ENCODE measurements at places on chromosomes 11 and 22.

GRCh38 chr11:22304337-22304961 lies 33.7 kb upstream of the SLC17A6 start:
- no peak for DNase-seq

DNA sequence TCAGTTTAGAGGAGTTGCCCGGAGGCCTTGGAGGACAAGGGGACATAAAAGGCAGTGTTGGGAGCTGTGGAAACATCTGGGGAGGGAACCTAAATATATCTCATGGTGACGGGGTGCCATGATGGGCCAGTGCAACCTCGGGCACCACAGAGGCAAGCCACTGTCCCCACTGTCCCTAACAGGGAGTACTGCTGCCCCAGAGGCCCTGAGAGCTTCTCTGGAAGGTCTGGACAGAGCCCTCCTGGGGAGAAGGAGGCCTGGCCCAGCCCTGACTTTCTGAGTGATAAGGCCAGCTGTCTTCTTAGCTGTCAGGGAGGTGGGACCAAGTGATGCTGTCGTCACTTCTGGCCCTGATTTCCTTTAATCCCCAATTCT lies 5.5 kb upstream of the P2RY6 start:
- no peak for DNase-seq

GRCh38 chr22:45507798-45508197 lies 5.1 kb downstream of the FBLN1 start:
- DNase-seq, result no peak

DNA sequence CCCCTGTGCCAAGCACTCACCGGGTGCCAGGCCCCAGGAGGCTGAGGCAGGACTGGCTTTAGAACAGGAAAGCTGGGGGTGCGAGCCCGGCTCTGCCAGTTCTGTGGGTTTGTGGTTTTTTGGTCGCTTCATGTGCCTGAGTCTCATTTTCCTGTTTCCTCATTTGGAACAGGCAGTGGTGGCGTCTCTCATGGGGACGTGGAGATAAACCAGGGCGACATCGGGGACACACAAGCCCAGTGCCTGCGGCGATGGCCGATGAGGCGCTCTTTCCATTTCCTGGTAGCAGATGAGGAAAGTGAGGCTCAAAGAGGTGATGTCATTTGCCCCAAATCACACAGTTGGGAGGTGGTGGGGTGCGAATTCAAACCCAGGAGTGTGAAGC lies 20.8 kb upstream of the CHKA start:
- DNase-seq, result peak; percentile 83

GRCh38 chr11:43835104-43835503 lies 45.5 kb upstream of the ALKBH3 start:
- no peak for DNase-seq

GRCh38 chr11:22031791-22032190 lies 161.1 kb upstream of the ANO5 start:
- no peak for DNase-seq

- no peak for DNase-seq
Measured at GRCh38 chr22:49134076-49134475, 693.6 kb downstream of the BRD1 start.

DNA sequence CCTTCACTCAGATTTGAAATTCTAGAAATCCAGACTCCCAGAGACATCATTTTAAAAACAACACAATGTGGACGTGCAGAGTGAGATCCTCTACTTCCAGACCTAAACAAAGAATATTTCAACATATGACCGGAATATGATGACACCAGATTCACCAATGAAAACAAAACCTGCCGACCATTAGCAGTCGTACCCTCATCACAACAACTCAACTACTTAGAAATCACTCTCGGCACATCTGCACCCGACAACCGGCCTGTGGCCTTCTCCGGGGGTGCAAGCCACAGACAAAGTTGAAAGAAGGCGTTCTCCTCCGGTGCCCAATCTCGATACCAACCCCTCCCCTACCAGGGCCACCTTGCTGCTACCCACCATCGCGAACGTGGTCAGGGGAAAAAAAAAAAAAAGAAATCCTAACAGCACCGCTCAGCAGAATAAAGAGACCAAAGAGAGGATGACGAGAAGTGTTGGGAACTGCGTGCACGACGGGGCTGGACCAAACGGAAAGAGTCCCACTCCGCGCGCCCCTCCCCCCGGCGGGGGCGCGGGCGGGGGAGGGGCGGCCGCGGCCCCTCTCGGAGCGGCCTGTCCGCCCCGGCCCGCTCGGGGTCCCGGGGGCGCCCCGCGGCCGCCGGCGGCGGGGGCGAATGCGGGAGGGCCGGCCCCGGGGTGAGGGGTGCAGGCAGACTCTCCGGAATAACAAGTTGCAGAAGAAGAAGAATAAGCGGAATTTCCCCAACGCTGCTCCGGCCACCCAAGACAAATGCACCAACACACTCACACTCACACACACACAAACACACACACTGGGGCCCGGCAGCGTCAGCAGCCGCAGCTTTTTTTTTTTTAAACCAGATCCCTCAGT lies 1.7 kb downstream of the PHF21A start:
- peak; percentile 75 for DNase-seq

DNA sequence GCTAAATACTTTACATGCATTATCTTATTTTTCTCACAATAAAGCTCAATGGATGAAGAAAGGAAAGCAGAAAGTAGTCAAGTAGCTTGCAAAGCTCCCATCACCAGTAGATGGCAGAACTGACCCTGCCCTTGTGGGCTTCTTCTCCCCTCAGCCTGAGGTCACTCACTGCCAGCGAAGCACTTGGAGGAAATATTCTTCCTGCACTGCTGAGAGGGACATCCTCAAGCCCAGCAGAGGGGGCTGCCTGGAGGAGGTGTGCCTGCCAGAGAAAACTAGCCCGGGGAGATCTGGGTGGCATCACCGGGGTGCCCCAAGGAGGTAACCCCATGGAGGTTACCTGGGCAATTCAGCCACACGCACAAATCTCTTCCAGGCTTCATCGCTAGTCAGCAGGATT lies 6.6 kb downstream of the APOL4 start:
- peak; percentile 65 for DNase-seq

DNA sequence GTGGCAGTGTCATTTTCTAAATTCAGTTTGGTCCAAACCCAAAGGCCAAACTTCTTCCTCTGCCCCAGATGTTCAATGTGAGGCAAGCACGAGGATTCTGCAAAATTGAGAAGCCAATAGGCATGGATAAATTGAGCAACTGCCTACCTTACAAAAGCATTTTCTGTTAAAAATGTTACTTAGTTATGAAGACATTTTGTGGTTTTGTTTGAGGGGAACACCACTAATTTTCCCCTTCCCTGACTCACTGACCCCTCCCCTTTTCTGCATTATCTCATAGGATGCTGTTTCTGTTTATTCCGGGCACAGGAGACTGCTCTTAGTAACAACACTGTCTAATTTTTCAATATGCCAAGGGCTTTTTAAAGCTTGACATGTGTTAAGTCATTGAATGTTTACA lies 462.8 kb downstream of the INSC start:
- no peak for DNase-seq

DNA sequence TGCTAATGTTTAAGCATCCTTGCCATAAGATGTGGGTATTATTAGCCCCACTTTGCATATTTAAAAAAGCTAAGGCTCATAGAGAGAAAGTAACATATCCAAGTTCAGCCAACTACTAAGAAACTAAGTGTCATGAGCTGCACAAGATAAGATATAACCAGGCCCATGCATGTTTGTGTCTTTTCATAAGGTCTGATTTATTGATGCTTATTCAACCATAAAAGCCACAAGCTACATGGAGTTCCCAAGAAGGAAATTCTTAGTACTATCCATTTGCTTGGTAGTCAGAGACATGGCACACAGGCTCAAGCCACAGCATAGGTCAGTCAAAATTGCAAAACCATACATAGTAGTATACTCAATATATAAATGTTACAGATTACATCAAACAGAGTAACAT lies 488.5 kb downstream of the SOX6 start:
- no peak for DNase-seq

GRCh38 chr11:2752204-2752770 lies 52.5 kb upstream of the KCNQ1OT1 start:
- no peak for DNase-seq

- no peak for DNase-seq
Measured at GRCh38 chr11:134468081-134468668, 56.1 kb upstream of the B3GAT1 start.

- DNase-seq, result peak; percentile 24
Measured at GRCh38 chr11:118838905-118839553, 44.7 kb upstream of the CXCR5 start.
